ENCODE measurements at places on chromosomes 2 and 18.

GRCh38 chr2:172098650-172099471 is 3.8 kb downstream of the DLX2 start:
- peak; percentile 89 for DNase-seq

DNA sequence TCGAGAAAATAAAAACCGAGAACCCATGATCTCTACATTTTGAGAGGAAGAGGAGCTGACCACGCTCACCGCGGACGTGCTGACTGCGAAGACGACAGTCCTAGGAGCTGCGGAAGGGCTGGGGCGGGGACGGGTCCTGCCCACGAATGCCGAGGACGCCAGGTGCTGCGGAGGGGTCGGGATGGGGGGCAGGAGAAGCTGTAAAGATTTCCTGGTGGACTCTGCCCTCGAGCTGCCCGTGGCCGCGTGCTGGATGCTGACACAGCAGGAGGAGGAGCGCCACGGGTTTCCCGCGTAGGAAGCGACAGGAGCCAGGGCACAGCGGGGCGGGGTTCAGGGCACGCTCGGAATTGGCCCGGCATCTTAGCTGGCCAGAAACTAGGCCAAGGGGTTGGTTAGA is 22.2 kb downstream of the ZSCAN30 start:
- DNase-seq, result no peak

GRCh38 chr2:222504191-222504590 is 79.8 kb downstream of the SGPP2 start:
- no peak for DNase-seq

DNA sequence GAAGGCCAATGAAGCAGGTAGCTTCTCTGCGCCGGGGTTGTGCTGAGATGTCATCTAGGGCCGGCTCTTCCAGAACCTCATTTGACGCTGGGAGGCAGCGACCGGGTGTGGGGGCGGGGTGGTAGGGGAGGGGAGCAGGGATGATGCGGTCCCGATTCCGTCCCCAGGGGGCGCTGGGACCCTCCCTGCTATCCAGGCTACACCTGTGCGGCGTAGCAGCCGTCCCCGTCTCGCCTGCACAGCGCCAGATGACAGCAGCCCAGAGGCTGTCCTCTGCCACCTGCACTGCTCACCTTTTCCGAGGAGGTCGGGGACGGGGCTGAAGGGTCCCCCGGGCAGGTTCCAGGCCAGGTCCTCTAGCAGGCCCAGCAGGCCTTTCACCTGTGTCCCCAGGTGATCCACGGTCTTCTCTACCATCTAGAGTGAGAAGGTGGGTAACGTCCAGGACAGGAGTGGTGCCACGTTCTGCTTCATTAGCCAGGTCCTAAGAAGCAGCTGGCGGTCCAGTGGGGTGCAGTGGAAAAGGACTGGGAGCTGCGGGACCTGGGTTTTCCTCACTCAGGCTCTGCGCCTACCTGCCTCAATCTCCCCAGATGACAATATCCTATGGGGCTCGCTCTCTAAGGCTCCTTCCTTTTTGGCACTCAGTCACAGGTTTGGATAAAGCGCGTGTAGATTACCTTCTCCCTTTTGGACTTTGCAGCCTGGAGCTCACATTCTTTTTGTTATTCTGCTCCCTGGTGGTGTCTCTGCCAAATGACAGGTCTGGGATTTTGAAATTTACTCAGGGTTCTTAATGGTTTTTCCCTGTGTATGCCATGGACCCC is 56.0 kb upstream of the RAB6C start:
- peak; percentile 75 for DNase-seq
